ENCODE measurements at places on chromosomes 4 and X.

GRCh38 chr4:55181010-55182005, 55.9 kb upstream of the KDR start:
- DNase-seq, result no peak

- DNase-seq, result no peak
These were observed 6.2 kb upstream of the PUDP start for GRCh38 chrX:7154041-7154597.

GRCh38 chr4:152942346-152942745, 6.2 kb downstream of the FHDC1 start:
- no peak for DNase-seq

- DNase-seq, result no peak
These were observed 157.0 kb upstream of the TLL1 start for GRCh38 chr4:165715989-165716388.

DNA sequence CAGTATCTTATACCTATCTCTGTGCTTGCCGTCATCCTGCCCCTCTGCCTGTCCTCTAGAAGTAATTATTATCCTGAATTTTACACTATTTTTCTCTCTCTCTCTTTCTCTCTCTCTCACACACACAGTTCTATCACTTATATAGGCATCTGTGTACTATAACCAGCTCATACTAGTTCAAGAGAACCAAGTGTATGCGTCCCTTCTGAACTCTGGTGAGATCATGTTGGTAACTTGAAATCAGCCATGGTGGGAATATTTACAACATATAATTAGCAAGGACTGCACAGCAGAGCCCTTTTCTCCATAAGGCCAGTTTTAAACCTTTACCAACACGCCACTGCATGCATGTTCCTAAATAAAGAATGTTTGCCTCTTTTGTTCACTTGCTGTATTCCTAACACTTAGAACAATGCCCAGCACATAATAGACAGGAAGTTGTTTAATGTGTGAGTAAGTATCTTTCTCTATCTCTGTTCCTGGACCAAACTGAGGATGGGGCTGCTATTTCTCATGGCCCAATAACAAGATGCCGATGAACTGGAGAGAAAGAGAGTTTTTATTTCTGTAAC, 51.1 kb upstream of the IL21 start:
- DNase-seq, result no peak

DNA sequence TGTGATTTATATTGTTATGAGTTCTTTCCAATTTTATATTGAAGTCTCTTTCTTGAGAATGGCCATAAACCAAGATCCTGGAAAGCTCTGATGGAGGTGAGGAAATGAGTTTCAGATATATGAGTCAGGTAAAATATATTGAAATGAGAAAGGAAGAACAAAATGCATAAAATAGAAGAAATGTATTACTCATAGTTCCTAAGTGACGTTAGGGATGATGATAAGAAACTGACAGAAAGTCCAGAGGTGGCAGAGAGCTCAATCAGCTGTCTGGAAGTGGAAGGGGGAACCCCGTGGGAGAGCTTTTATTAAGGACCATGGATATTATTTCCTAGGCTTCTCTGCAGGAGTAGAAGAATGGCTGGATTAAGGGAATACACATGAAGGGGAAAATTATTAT, 24.6 kb downstream of the UGT2B7 start:
- no peak for DNase-seq

GRCh38 chr4:178856139-178856800, 1414.0 kb upstream of the AGA start:
- no peak for DNase-seq

DNA sequence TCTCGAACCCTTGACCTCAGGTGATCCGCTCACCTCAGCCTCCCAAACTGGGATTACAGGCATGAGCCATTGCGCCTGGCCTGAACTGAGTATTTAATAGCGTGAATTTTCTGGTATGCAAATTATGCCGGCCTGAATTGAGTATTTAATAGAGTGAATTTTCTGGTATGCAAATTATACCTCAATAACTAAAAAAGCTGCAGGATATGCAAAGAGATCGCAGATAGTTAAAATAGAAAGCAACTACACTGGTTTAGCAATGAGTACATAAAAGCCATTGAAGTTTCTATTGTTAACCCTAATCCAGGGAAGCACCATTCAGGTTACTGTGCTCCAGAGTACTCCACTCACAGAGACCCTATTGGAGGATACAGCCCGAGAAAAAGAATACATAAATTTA, 22.8 kb downstream of the FBXW7 start:
- no peak for DNase-seq

GRCh38 chr4:25144870-25145481, 15.3 kb downstream of the SEPSECS start:
- no peak for DNase-seq

- DNase-seq, result no peak
These were observed 48.0 kb upstream of the KLHL8 start for GRCh38 chr4:87268411-87268810.

DNA sequence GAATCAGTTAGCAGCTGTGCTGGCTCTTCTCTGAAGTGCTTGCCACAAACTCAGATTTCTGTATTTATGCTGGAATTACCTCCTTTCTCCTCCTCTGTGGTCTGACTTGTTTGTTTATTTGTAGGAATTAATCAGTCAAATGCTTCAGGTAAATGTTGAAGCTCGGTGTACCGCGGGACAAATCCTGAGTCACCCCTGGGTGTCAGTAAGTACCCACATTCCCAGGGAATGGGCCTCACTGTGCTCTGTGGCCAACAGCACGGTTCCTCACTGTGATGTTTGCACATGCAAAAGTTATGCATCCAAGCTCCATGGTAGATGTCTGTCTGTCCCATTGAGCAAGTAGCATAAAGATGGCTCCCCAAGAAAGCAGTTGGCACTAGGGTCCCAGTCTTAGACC, 169.9 kb downstream of the DCLK2 start:
- DNase-seq, result no peak

DNA sequence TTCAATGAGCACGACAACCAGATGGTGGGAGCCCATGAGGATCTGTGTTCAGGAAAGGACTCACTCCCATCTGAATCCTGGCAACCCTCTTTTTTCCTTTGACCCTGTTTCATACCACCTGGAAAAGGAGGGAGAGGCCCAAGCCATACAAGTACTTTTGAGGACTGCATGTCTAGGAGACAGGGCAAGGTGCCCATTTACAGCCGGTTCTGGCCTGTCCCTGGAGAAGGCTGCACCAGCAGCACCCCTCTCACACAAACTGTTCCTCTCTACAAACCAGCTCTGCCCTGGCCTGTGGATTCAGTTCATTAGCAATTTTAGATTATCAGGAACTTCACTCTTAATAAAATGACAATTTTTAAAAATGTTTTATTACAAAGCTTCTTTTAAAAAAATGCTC, 57.5 kb downstream of the HADH start:
- DNase-seq, result no peak

DNA sequence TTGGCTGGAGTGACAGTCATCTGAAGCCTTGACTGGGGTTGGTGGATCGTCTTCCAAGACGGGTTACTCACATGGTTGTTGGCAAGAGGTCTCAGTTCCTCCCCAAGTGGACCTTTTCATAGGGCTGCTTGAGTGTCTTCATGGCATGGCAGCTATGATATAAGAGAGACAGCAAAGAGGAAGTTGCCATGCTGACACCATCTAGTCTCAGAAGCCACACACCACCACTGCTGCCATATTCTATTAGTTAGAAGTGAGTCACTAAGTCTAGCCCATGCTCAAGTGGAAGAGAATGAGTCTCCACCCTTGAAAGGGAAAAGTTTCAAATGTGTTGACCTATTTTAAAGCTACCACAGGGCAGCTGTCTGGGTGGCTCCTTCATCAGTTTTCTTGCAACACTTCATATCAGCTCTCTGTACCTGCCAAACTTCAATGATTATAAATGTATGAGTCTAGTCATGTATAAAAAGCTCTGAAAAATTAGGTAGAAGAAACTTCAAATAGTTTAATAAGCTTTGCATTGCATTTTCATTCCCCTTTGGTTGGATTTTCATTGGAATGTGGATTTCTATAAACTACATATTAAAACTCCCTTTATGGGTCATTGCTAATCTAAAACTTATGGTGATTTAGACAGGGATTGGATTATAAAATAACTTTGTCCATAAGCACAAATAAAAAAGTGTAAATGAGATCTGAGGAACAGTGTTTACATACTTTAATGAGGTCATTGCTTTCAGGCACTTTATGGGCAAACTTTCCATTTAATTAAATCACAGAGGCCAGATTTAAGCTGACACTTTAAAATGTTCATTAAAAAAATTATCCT, 68.0 kb upstream of the ATXN3L start:
- no peak for DNase-seq

DNA sequence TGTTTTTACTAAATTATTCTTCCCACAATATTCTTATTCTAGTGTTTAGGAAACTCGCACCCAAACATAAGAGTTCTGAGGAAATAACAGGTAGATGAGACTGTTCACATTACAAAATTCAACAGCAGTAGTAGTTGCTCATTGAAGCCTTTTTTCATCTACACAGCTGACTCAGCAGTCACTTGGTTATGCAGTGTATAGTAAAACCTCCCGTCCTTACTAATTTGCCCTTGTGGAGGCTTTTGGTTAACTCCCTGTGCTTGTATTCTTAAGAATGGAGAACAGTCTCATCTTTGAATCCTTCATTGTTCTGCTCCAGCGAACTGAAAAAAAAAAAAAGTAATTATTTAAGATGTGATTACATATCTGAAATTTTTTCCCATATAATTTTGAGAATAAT, 1716.6 kb downstream of the PCDH7 start:
- no peak for DNase-seq

DNA sequence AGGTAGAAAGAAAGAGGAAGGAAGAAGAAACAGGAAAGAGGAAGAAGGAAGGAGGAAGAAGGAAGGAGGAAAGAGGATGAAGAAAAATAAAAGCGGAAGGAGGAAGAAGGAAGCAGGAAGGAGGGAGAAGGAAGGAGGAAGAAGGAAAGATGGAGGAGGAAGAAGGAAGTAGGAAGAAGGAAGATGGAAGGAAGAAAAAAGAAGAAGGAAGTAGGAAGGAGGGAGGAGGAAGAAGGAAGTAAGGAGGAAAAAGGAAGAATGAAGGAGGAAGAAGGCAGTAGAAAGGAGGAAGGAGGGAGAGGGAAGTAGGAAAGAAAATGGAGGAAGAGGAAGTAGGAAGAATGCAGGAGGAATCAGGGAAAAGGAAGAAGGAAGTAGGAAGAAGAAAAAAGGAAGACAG, 191.1 kb upstream of the TBL1X start:
- DNase-seq, result no peak

DNA sequence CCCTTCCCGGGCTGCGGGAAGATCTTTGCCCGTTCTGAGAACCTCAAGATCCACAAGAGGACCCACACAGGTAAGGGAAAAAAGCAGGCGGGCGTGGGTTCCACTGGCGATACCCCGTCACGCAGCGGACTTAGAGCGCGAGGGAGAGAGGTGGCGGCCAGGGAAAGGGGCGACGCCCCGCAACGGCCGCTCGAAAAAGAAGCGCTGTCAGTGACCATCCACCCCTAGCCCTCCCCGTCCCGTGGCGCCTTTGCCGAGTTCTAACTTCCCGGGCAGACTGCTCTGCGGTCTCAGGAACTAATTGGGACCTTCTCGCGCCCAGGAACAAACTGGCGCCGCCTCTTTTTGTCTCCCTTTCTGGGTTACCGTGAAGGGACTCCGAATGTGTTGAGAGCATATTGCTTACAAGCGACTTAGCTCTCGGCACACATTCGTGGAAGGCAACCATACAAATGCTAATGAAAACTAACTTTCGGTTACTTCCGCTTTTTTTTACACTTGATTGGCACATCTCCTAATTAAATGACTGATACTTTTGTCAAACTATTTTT, 1.8 kb downstream of the ZIC3 start:
- DNase-seq, result no peak

DNA sequence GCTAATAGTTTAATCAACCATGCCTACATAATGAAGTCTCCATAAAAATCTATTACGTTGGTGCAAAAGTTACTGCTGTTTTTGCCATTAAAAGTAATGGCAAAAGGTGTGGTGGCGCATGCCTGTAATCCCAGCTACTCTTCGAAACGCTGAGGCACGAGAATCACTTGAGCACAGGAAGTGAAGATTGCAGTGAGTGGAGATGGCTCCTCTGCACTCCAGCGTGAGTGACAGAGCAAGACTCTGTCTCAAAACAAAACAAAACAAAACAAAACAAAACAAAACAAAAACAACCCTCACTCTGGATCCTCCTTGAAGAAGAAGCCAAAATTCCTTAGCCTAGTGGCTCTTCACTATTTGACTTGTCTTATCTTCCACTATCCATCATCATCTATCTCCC, 78.0 kb downstream of the MSN start:
- no peak for DNase-seq

GRCh38 chr4:62901101-62901500, 1508.1 kb downstream of the TECRL start:
- DNase-seq, result no peak

DNA sequence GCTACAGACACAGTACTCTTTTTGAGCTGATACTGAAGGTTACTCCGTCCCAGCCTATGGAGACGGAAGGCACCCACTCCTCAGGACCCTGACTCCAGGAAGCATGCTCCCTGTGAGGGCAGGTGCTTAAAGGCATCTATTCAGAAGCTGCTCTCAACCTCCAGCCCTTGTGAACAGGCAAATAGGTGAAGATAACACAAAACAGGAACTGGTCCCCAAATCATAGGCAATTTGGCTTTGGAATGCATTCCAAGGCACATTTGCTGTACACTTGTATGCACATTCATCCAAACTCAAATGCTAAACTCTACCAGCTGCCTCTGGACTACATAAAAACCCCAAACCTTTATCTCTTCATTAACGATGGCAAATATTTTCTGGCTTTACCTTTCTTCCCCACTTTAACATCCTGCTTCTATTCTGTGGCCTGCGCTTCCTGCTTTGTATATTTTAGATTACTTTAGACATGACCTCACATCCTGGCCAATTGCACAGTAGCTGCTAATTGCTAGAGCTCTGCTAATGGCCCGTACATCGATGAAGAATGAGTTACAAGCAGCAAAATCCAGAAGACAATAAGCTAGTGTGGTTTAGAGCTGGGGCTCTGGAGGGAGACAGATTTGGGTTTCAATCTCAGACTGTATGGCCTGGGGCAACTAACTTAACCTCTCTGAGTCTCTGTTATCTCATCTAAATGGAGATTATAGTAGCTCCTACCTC, 3.2 kb downstream of the SEL1L3 start:
- no peak for DNase-seq

GRCh38 chr4:186598686-186599085, 43.3 kb upstream of the MTNR1A start:
- DNase-seq, result no peak

- no peak for DNase-seq
These were observed 624.6 kb upstream of the TECRL start for GRCh38 chr4:65033899-65034298.

DNA sequence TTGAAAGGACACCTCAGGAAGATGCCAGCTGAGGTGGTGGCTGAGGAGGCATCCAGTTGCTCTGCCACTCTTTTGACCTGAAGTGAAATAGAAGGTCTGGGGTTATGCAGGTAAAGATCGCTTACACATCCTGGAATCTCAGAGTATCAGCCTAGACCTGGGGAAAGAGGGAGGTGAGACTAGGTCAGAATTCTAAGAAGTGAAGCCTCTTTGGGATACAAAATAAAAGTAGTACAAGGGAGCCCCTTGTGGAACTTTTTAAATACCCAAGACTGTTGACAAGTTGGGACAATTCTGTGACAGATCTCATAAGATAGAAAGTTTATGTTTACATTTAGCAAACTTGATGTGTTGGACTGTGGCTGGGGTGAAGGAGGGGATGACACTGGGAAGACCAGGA, 263.1 kb downstream of the SPRY1 start:
- DNase-seq, result no peak

Data from stimulated activated CD8-positive, alpha-beta memory T cell treated with anti-CD3 and anti-CD28 coated beads, Interleukin-7, amount 100 ng/mL, for 1 hour (primary cell).